Neural progenitor cell (in vitro differentiated cells): ENCODE measurements at places on chromosomes 3 and 15. TPM values are rescaled to one million over a fixed set of nuclear protein-coding genes. Genes with fewer than 3 reads are reported as not detected.

GRCh38 chr3:195823280-195823679, 11.6 kb upstream of the MUC4 start:
- no peaks in the 10 kb centered on the region for H3K36me3 ChIP-seq
- peak; percentile 1 for DNase-seq
- H3K27ac ChIP-seq, result no peak overlapping the region
- no peaks in the 10 kb centered on the region for H3K27me3 ChIP-seq
- no peak overlapping the region for H3K4me3 ChIP-seq

DNA sequence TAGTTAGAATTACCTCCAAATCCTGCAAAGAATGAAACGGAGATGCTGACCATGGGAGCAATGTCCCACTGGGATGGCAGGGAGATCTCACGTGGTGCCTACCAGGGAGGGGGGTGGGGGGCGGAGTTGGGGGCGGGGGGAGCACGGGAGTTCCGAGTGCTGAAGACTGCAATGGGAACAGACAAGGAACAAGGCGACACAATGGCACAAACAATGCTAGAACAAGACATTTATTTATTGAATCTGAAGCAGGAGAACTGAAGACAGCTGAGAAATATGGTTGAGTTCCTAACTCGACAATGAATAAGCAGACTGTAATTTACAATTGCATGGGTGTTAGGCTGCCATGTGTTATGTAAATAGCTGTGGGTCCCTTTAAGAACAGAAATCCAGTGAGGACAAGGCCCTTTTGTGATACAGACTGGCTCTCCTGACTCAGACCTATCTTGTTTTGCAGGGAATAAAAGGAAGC, 91.2 kb downstream of the AQP9 start:
- H3K36me3 ChIP-seq, result no peaks in the 10 kb centered on the region
- peak overlapping the region; percentile 25 for H3K4me3 ChIP-seq

- H3K4me1 ChIP-seq, result peaks cover 11% of the 10 kb centered on the region
- H3K27me3 ChIP-seq, result no peaks in the 10 kb centered on the region
Observed at GRCh38 chr3:6421666-6422445, 439.1 kb upstream of the GRM7 start.

GRCh38 chr3:20589275-20589674, 403.3 kb upstream of the SGO1 start:
- no peaks in the 10 kb centered on the region for H3K36me3 ChIP-seq
- DNase-seq, result no peak
- no peak overlapping the region for H3K27ac ChIP-seq
- H3K4me1 ChIP-seq, result peaks cover 3% of the 10 kb centered on the region

- H3K27ac ChIP-seq, result no peak overlapping the region
- H3K4me1 ChIP-seq, result no peaks in the 10 kb centered on the region
- no peaks in the 10 kb centered on the region for H3K27me3 ChIP-seq
- no peak overlapping the region for H3K4me3 ChIP-seq
Observed at GRCh38 chr3:62210011-62210410, 163.3 kb downstream of the FEZF2 start.

DNA sequence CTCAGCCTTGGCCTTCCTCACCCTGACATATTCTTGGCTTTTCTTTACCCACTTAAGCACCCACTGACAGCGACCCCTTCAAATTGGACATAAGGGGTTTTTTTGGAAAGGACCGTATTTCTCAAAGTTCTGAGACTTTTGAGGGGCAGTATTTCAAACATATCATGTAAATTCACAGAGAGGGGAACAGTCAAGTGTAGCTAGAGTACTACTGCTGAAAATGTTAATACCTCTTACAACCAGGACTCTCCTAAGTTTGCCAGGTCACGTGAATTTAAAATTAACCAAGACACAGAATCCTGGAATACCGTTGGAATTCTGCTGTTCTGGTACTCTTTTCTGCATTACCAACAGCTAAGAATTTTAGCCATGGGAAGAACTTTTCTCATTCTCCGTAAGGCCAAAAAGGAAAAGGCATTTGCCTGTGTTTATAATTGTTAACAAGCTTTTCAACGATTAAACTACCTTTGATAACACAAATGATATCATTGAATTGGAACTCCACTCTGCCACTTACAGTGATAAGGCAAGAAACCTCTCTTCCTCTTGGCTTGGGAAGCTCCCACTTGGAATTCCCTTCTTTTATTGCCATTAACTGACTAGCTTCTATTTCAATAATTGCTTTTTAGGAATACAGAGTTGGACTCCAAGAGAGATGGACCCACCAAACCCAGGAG, 597 bp upstream of the GBE1 start:
- peaks cover 23% of the 10 kb centered on the region for H3K4me1 ChIP-seq
- peak overlapping the region; percentile 62 for H3K4me3 ChIP-seq
- DNase-seq, result no peak
- H3K36me3 ChIP-seq, result no peaks in the 10 kb centered on the region
- H3K27ac ChIP-seq, result peak overlapping the region; percentile 95
- no peaks in the 10 kb centered on the region for H3K27me3 ChIP-seq

GRCh38 chr15:88383354-88383753, 83.8 kb downstream of the MRPL46 start:
- H3K4me1 ChIP-seq, result peaks cover 2% of the 10 kb centered on the region
- no peaks in the 10 kb centered on the region for H3K36me3 ChIP-seq
- H3K27ac ChIP-seq, result no peak overlapping the region
- no peak for DNase-seq
- no peak overlapping the region for H3K4me3 ChIP-seq
- H3K27me3 ChIP-seq, result peaks cover 10% of the 10 kb centered on the region

Gene ZBTB20
- 1.9 and 3.2 TPM in 2 replicates for total RNA-seq

Gene UROC1
- total RNA-seq, result not detected in 2 replicates

Gene HACD2
- total RNA-seq, result 26.6 and 35.9 TPM in 2 replicates

Gene LNP1
- total RNA-seq, result 17.9 and 26.5 TPM in 2 replicates
